Astrocyte (in vitro differentiated cells and primary cell): ENCODE measurements at places on chromosomes 7 and 10. TPM values are rescaled to one million over a fixed set of nuclear protein-coding genes. Genes with fewer than 3 reads are reported as not detected.

CDH23 gene
- 0.17 TPM in 1 of 2 replicates, not detected in the other for total RNA-seq

DNA sequence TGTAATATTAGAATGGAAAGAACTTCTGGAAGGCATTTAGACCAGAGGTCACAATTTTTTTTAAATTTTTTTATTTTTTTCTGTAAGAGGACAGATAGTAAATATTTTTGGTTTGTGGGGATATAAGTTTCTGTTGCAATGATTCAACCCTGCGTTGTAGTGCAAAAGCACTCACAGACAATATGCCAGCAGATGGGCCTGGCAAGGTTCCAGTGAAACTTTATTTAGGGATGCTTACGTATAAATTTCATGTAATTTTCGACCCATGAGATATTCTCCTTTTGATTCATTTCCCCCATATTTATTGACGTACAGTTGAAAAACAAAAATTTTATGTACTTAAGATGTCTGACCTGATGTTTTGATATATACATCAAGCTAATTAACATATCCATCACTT is 72.8 kb upstream of the NMT2 start:
- no peak for DNase-seq
- H3K27ac ChIP-seq: no peak overlapping the region
- no peak overlapping the region for H3K4me3 ChIP-seq
- no peaks in the 10 kb centered on the region for H3K36me3 ChIP-seq

- DNase-seq: no peak
- H3K27me3 ChIP-seq: peaks cover 2% of the 10 kb centered on the region
- H3K4me3 ChIP-seq: no peak overlapping the region
- peaks cover 6% of the 10 kb centered on the region for H3K4me1 ChIP-seq
- no peak overlapping the region for H3K27ac ChIP-seq
These were observed 6.8 kb upstream of the NFE2L3 start for GRCh38 chr7:26145238-26145637.

DNA sequence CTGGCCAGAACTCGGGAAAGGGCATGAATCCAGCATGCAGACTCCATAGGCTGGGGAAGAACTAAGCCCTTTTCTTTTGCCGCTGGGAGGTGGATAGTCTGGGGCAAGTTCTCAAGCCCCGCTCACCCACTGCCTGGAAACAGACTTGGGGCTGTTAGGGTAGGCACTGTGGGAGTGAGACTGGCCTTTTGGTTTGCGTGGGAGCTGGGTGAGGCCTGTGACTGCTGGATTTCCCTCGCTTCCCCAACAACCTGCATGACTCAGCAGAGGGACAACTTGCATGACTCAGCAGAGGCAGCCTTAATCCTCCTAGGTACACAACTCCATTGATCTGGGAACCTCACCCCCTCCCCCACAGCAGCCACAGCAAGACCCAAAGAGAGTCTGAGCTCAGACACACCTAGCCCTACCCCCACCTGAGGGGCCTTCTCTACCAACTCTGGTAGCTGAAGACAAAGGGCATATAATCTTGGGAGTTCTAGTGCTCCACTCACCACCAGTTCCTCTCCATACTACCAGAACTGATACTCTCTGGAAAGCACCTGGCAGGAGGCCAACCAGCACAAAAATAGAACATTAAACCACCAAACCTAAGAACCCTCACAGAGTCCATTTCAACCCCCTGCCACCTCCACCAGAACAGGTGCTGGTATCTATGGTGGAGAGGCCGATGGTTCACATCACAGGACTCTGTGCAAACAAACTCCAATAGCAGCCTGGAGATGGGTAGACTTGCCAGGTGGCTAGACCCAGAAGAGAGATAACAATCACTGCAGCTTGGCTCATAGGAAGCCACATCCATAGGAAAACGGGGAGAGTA is 81.4 kb upstream of the LAMB4 start:
- H3K4me1 ChIP-seq: peaks cover 10% of the 10 kb centered on the region
- H3K27me3 ChIP-seq: no peaks in the 10 kb centered on the region
- DNase-seq: peak; percentile 60
